ENCODE measurements at places on chromosomes 4 and X. TPM values are rescaled to one million over a fixed set of nuclear protein-coding genes. Genes with fewer than 3 reads are reported as not detected.

DNA sequence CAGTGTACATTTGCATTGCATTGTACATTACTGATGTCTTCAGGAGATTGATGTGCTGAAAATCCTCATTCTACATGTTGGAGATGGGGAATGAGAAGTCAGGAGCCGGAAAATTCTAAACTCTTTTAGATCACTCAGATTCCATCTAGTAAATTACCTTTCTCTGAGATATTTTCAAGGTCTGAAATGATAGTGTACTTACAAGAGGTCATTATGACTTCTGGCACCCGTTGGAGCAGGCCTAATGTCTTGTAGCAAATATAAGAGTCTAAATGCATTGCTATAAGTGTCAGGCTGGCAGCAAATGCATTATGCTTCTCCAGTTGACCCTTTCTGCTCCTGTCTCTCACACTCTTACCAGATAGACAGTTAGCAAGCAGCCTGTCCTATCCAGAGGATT is 692.8 kb downstream of the GRID2 start:
- no peaks in the 10 kb centered on the region for H3K36me3 ChIP-seq
- no peaks in the 10 kb centered on the region for H3K27me3 ChIP-seq
- no peaks in the 10 kb centered on the region for H3K4me1 ChIP-seq
- no peak overlapping the region for H3K4me3 ChIP-seq
- DNase-seq, result no peak

GRCh38 chr4:90621080-90621479 is 493.9 kb downstream of the CCSER1 start:
- no peaks in the 10 kb centered on the region for H3K27me3 ChIP-seq
- H3K4me3 ChIP-seq, result no peak overlapping the region
- no peaks in the 10 kb centered on the region for H3K36me3 ChIP-seq
- no peak for DNase-seq

DNA sequence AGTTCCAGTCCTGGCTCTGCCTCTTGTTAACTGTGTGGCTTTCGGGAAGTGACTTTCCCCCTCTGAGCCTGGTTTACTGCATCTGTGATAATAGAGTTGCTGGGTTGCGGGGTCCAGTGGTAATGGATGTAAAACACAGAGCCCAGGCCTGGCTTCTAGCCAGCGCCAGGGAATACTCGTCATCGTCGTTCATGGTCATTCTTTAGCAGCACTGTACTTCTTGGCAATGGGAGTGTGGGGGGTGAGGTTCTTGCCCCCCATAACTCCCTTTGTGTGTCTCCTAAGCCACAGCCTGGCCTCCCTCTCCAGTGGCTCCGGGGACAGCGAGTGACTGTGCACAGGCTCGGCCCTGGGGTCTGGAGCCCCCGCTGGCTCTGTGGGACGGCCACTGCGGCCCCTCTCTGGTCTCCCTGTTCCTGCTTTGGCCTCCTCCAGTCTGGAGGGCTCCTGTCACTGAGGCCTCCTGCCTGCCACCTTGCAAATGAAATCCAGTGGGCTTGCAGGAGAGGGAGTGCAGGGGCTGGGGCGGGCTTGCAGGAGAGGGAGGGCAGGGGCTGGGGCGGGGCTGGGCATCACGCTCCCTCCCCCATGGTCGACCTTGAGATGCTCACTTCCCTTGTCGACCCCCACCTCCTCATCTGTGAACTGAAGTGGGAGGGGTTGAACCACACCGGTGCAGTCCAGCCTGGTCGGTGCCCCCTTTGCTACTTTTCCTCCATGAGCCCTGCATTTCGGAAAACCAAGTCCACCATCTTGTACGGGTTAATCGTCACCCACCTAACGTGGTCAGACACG is 13.2 kb downstream of the PSAPL1 start:
- H3K27me3 ChIP-seq, result no peaks in the 10 kb centered on the region
- H3K27ac ChIP-seq, result no peak overlapping the region
- H3K4me3 ChIP-seq, result no peak overlapping the region
- no peaks in the 10 kb centered on the region for H3K36me3 ChIP-seq

DNA sequence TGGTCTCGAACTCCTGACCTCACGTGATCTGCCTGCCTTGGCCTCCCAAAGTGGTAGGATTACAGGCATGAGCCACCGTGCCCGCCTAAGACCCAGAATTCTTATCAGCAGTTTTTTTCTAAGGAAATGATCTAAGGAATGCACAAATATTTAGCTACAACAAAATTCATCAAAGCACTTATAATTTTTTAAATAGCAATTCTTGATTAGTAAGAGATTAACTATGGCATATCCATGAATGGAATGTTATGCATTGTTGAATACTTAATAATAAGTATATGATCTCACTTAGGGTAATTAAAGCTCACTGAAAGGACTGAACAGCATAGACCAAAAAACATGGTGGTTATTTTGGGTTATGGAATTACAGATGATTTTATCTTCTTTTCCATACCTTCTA is 18.4 kb downstream of the CENPU start:
- H3K4me3 ChIP-seq, result no peak overlapping the region
- no peaks in the 10 kb centered on the region for H3K36me3 ChIP-seq
- H3K27me3 ChIP-seq, result no peaks in the 10 kb centered on the region
- no peak overlapping the region for H3K27ac ChIP-seq
- no peak for DNase-seq

The XAGE1A gene
- total RNA-seq, result not detected

DNA sequence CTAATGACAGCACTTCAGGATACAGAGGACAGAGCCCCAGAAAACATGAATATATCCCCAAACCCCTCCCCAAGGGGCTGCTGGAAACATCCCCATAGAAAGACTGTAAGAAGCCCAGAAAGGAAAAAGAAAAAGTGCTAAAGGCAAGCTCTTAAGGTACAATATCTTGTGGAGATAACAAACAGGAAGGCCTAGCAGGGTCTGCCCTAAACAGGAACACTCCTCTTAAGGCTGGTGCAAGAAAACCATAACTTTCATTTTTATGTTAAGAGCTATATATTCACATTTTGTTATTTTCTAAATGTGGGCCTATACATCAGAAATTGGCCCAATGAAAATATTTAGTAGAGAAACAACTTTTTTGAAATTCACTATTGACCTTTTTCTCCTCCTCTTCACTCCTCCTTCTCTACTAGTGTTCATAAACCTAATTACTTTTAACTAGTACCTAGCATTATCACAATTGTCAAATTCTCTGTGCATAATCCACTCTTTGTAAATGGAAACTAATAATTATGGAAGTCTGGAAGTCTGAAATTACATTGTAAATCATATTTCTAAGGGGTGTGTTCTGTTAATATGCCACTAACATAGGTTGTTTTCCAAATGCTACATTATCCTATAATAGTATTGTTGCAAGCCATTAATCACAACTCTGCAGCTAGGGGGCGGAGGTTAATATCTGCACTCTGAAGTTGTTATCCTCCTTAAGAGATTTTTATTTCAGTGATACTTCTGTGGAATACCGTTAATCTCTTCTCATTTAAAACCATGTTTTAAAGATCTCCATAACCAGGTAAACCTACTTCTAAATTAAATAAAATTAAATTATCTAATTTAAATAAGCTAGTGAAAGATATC is 59.8 kb downstream of the CASK start:
- no peak for DNase-seq
- no peaks in the 10 kb centered on the region for H3K27me3 ChIP-seq
- peaks cover 8% of the 10 kb centered on the region for H3K4me1 ChIP-seq
- H3K4me3 ChIP-seq, result no peak overlapping the region
- no peaks in the 10 kb centered on the region for H3K36me3 ChIP-seq

The TLR1 gene
- 16.3 TPM for total RNA-seq

DNA sequence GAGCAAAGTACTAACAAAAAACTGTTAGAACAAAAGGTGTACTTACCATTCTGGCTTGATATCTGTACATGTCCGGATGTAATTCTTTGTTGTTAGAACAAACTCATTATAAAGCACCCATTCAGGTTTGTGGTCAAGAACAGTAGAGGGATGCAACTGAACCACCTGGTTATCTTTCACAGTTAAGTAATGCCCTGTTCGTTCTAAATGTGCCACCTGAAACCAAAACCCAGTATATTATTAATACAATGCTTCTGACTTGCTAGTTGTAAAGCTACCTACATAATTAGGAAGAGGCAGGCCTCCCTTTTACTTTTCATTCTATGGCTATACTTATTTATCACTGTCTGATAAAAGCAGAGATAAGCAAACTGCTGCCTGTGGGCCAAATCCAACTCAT is 54.8 kb downstream of the DHX15 start:
- H3K27me3 ChIP-seq, result no peaks in the 10 kb centered on the region
- DNase-seq, result no peak
- H3K27ac ChIP-seq, result no peak overlapping the region
- no peaks in the 10 kb centered on the region for H3K4me1 ChIP-seq

- H3K27ac ChIP-seq, result no peak overlapping the region
- H3K27me3 ChIP-seq, result no peaks in the 10 kb centered on the region
- H3K36me3 ChIP-seq, result no peaks in the 10 kb centered on the region
Observed at GRCh38 chrX:154967603-154968002, 54.9 kb downstream of the F8 start.

The MEPE gene
- not detected for total RNA-seq

GRCh38 chr4:113955411-113955810 is 24.0 kb downstream of the ARSJ start:
- no peak for DNase-seq
- H3K27ac ChIP-seq, result no peak overlapping the region

The TMPRSS11A gene
- total RNA-seq, result not detected

All from CD4-positive, alpha-beta T cell (primary cell).